Stimulated activated CD8-positive, alpha-beta memory T cell treated with anti-CD3 and anti-CD28 coated beads, Interleukin-7, amount 100 ng/mL, for 48 hours (primary cell): ENCODE measurements at places on chromosomes 6 and 20.

DNA sequence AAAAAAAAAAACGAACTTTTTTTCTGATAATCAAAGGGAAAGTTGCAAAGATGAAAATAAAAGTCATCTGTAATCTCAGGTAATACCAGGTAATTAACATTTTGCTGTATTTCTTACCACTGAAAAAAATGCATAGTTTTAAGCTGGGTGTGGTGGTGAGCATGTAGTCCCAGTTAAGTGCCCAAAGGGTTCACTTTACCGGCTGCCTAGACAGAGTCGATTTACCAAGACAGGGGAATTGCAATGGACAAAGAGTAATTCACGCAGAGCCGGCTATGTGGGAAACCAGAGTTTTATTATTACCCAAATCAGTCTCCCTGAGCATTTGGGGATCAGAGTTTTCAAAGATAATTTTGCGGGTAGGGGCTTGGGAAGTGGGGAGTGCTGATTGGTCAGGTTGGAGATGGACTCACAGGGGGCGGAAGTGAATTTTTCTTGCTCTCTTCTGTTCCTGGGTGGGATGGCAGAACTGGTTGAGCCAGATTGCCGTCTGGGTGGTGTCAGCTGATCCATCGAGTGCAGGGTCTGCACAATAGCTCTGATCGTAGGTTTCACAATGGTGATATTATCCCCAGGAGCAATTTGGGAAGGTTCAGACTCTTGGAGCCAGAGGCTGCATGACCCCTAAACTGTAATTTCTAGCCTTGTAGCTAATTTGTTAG, 51.9 kb downstream of the RPF2 start:
- no peak for DNase-seq

- no peak for DNase-seq
Observed at GRCh38 chr6:161238081-161238480, 35.8 kb downstream of the AGPAT4 start.

DNA sequence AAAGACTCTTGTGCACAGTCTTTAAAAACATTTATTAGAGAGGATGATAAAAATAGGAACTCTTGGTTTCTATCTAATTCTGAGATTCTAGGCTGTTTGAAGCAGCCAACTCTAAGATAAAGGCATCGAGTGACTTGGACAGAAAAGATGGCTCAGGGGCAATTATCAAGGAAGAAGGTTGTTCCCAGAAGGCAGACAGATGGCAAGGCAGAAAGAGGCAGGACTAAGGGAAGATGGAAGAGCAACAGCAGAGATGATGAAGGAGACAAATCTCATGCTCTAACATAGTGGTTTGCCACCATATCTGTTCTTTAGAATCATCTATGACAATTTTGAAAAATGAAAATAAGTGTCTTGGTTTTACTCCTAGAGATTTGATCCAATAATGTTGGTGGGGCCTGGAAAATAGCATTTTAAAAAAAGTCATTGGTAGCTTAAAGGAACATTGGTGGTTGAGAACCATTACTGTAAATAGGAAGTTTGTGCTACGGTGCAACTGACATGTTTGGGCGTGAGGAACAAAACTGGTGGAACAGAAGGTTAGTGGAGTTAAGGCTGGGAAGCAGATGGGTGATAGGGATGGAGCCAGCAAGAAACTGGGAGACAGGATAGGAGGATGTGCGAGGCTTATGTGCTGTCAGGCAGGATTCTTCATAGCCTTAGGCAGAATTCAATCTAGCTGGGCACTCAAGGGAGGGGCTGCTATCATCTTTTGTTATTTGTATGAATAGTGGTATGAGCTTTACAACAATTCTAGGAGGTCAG, 751.1 kb downstream of the DHX35 start:
- no peak for DNase-seq

DNA sequence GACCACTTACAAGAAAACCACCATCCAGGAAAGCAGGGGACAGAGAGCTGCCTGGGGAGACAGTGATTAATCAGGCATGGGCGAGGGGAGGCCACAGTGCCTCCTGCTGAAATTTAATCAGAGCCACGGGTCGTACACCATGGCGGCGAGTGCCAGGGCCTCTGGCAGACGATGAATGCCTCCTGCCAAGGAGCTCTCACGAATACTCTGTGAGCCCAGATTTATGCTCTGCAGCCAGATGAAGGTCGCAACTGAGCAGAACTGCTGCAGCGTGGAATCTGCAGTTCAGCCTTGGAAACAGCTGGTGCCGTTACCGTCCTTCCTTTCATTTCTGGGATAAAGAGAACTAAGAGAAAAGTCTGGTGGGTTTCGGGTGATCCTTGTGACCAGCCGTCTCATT, 85.6 kb downstream of the BFSP1 start:
- no peak for DNase-seq

DNA sequence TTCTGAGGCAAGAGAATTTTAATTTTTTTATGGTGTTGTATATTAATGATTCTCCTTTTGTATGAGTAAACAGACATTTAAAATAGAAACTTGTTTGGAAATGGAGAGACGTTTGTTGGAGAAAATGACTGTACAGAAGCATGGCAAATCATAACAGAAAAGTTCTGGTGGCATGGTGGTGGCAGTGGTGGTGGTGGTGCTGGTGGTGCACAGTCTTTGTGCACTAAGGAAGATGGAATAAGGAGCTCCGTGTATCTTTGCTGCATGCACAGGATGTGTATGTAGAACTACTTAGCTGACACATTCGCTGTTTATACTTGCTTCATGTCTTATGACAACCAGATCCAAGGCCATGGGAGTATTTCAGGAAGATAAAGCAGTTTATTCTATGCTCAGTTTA, 294.9 kb downstream of the UTRN start:
- DNase-seq, result no peak

GRCh38 chr6:118146584-118146983, 239.5 kb downstream of the SLC35F1 start:
- DNase-seq, result no peak

DNA sequence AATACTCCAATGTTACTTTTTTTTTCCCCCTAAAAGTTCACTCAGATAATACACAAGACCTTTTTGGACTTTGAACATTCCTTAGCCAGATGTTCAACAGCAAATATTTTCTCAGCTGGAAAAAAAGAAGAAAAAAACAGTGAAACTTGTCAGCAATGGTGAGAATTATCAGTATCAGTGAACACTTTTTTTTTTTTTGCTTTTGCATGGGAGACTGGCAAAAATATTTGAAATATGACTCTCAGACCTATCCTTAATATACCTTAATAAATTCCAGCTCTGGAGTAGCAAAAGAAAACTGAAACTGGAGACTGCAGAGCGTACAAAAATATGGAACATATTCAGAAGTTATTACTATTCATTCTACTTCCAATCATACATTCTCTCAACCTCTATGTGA, 92.3 kb downstream of the RFPL4B start:
- no peak for DNase-seq

GRCh38 chr20:52405417-52405816, 213.8 kb upstream of the ZFP64 start:
- DNase-seq, result no peak

GRCh38 chr6:121615493-121615892, 180.0 kb downstream of the GJA1 start:
- no peak for DNase-seq

DNA sequence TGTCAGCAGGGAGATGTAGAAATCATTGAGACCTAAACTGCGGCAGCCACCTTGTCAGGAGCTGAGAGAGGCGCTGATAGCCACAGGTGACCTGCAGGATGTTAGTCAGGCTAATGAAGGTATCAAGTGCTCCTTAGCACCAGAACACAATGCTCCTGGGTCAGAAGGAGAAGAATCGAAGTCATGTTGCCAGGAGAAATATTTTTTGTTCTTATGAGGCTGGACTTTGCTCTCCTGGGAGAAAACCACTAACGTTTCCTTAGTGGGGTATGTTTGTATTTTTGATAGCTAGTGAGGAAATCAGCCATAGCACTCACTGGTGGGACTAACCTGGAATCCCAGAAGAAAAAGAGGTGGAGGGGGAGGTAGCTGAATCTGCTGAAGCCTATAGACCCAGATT, 120.9 kb upstream of the LRFN2 start:
- no peak for DNase-seq

DNA sequence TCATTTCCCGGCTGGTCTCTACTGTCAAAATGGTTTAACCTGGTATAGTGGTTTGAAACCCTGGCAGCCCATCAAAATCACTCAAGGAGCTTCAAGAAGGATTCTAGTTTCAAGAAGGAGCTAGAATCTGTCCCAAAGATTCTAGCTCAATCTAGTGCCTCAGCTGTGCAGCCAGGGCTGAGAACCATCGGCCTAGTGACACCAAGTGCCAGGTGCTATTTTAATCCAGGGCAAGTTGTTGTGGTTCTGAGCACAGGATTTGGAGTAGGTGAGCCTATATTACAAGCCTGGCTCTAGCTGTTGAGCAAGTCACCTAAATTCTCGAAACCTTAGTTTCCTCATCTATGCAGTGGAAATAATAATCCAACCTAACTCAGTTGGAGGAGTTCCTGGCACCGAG, 3.7 kb downstream of the MOCS1 start:
- DNase-seq, result no peak

- no peak for DNase-seq
Observed at GRCh38 chr20:2400290-2400689, 19.6 kb downstream of the TGM6 start.

DNA sequence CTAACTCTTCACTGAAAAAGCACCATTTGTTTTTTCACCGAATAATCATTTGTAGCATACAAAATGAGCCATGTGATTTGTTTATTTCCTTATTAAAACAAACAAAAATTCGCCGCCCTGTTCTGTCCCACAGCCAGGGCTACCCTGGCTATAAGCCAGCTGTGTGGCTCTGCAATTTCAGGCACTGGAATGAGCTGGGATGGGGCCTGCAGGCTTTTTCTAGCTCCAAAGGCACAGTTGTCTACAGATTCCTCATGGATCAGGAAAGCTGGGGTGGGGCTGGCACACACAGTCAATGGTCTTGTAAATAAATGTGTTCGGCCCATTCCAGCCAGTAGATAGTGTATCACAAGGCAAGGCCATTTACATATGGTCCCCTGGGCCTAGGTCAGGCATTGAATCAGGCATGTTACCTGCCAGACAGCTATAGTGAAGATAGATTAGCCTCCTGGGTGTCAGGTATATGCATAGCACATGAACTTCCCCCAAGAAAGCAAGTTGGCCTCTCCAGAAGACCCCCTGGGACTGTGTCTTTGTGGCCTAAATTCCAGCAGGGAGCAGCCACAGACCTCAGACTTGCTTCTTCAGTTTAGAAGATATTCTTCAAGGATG, 608.9 kb downstream of the MAFB start:
- no peak for DNase-seq

DNA sequence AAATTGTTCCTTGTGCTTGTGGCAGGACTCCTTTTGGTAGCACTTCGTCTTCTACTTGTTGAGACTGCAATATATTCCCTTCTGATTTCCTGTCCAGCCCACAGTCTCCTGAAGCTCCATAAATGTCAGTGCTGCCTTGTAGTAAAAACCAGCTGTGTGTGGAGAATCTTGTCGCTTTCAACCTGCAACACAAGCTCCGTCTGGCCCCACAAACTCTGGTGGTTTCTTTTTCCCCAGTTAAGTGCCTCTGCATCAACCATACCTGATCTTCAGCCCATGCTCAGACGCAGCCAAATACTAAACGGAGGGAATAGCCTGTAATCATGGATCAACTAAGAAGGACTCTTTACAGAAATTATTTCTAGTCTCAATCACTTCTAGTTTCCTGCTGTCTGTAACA, 1133.3 kb upstream of the ADGRB3 start:
- no peak for DNase-seq

DNA sequence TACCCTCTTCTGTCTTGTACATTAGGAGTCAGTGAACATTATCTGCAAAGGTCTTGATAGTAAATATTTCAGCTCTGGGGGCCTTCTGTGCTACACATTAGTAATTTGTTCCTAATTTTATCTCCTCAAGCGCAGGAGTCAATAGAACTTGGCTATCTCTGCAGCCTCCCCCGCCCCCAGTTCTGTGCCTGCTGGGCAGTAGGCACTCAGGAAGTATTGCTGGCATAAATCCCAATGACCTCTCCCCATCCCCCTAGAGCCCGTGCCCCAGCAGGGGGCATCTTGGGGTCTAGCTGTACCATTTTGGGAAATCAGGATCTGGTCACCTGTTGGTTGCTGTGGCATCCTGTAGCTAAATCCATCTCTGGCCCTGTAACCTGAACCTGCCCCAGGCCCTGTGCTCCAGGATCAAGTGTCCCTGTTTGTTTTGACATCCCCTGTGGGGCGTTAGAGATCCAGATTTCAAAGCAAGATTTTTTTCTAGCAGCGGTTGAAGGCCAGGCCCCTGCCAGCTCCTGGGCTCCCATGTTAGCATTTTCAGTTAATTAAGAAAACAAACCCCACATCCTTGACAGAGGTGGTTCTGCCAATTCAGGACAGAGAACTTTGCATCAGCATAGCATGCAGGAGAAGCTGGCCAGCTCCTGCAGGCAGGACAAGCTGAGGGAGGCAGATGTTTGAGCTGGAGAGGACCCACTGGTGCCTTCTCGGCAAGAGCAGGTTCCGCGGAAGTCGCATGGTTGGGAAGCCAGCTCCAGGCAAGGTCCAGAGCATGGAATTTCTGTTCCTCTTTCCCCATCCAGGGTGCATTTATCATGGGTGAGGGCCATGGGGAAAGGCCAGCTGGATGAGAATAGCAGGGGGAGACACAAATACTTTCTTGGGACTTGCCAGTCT, 32.1 kb downstream of the DAAM2 start:
- DNase-seq, result no peak

DNA sequence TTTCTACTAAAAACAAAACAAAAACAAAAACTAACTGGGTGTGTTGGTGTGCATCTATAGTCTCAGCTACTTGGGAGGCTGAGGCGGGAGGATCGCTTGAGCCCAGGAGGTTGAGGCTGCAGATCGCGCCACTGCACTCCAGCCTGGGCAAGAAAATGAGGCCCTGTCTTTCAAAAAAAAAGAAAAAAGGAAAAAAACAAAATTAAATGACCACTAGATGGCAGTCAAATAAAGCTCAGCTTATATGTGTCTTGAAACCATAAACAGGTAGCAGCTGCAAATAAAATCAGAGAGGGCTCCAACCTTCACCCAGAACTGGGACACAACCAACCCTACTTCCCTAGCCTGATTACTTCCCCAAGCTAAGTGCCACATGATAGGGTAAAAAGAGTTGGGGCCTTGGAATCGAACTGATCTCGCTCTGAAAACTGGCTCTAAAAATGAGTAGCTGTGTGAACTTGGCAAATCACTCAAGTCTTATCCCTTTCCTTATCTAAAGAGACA, 67.1 kb upstream of the ADGRF4 start:
- no peak for DNase-seq

DNA sequence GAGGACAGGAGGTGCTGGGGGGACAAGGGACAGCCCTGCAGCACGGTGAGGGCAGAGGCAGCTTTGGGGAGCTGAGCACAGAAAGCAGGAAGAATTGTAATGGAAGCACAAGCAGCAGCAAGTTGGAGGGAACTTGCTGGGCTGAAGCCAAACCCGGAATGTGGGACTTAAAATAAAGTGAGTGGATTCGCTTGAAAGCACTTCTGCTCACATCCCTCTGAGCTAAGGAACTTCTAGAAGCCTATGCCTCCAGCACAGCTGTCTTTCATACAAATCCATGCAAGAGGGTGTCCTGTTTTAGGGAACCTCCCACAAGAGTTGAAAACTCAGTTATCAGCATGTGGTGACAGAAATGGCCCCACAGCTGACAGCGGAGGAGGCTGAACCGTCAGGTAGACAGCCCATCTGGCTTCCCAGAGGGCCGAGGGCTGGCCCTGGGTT, 71.4 kb upstream of the MLN start:
- DNase-seq, result no peak

- DNase-seq, result no peak
Observed at GRCh38 chr6:5510331-5511133, 249.2 kb downstream of the FARS2 start.
